ENCODE measurements at places on chromosomes 6 and 20.

DNA sequence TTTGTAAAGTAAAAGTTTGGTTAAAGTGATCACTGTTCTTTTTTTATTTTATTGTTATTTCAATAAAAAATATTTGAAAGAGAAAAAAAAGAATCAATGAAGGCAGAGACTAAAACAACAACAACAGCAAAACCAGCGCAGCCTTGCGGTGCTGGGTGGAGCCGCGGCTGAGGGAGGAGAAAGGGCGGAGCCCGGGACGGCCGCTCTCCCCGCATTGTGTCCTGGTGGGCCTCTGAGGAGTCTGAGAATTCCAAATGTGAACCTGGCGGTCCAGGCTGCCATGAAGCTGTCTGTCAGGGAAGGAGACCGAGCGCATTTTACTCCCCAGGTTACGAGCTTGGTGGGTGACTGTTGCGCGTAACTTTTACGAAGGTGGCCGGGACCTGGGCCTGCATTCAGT is 43.2 kb downstream of the TMEM242 start:
- DNase-seq: no peak

- no peak for DNase-seq
These were observed 58.0 kb upstream of the ZNF831 start for GRCh38 chr20:59105581-59105980.

GRCh38 chr6:22878324-22878701 is 308.9 kb downstream of the HDGFL1 start:
- DNase-seq: no peak

GRCh38 chr20:64154590-64155257 is 9.5 kb upstream of the MYT1 start:
- DNase-seq: no peak

DNA sequence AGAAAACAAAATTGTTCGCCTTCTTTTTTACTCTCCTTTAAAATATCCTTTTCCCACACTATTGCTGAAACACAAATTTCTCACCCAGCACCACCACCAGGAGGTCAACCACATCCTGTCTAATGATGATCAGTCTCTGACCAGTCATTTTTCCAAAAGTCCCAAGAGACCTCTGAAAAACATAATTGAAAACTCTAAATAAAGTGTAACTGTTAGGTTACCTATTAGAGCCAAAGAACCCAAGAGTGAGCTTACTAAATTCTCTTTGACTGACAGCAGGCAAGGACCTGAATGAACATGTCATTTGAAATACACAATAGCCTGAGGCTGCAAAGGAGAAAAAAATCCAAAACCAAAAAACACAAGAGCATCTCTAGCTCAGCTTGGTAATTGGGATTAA is 735.4 kb downstream of the CBLN4 start:
- no peak for DNase-seq

GRCh38 chr20:34049389-34049788 is 55.7 kb downstream of the RALY start:
- no peak for DNase-seq

- DNase-seq: no peak
These were observed 11.3 kb downstream of the SLC2A12 start for GRCh38 chr6:134041093-134041492.

GRCh38 chr6:162917506-162917905 is 189.7 kb downstream of the PACRG start:
- no peak for DNase-seq

- DNase-seq: peak; percentile 43
These were observed 10.1 kb upstream of the NXT1 start for GRCh38 chr20:23340524-23340923.

DNA sequence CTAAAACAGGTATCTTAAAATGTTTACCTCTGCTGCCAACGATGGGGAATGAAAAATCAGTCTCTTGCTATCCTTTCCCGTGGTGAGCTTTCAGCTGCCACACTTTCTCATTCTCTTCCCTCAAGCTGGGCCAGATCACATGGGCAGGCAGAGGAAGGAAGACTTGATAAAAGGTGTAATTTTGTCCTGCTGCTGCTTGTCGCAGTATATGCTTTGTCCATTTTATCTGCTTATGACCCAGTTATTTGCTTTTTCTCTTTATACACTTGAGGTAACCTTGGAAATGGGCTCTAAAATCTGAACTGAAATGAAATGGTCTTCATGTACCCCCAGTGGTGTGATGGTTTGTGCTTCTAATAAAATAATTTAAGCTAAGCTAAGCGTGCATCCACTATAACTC is 695.9 kb upstream of the FLRT3 start:
- no peak for DNase-seq

DNA sequence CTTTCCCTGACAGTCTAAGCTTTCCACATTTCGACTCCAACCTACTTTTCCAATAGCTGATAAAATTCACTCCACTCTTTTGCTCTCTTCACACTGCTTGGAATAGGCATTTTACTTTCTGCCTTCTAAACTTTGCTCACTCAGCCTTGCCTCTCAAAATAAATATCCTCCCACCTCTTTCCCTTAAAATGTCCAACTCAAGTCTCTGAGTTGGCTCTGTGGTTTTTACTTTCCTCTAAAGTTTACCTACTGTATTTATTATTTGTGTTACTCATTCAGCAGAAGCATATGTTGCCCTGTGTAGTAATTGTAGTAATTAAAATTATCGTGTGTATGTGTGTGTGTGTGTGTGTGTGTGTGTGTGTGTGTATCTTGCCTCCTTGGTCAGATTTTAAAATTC is 20.0 kb upstream of the CDYL start:
- no peak for DNase-seq

Measured in Panc1 (cell line).